Thoracic aorta (tissue), 2 donors: ENCODE measurements at places on chromosomes 6 and 20.

DNA sequence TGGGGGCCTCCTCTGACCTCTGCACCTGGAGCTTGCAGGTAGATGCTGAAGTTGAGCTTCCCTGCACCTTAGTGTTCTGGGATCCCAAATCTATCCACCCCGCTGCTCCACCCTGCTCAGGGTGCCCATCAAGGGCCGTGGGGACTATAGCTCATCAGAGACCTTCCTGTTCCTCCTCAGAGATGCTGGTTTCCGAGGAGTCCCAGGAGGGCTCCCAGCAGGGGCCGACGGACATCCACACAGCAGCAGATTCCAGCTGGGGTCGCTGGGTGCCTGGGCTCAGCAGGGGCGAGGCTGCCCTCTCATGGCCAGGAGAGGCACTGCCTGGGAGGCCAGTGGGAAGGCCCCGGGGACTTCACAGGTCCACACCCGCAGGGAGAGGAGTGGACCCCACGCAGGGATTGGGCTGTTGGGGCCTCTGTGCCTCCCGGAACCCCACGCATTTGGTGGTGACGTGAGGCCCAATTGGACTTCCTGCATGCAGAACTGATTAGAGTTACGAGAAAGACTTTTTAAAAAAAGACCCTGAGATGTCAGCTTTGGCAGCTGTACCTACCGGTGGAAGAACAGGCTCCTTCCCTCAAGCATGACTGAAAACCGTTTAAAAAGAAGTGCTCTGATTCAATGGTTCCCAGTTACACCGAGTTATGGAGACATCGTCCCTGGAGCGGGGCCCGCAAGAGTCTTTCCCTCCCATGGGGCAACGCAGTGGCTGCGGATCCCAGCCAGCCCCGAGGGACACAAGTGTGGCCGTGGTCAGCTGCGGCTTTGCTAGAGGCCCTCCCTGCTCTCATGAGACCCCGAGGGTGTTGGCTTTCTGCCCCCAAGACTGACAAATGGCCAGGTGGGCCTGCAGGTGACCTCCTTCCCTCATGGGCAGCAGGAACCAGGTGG, 25.3 kb upstream of the SLCO4A1 start:
- DNase-seq, result no peak

GRCh38 chr20:45629496-45630100, at the start of gene WFDC10A:
Gene WFDC10A (plus strand): TSS chr20:45629739. CDS start chr20:45629814, 75 bp downstream.
- no peak for DNase-seq

- DNase-seq, result no peak
These were observed 27.7 kb downstream of the HAO1 start for GRCh38 chr20:7912551-7912950.

GRCh38 chr6:110537208-110538123, 61.1 kb upstream of the SLC22A16 start:
- no peak for DNase-seq

DNA sequence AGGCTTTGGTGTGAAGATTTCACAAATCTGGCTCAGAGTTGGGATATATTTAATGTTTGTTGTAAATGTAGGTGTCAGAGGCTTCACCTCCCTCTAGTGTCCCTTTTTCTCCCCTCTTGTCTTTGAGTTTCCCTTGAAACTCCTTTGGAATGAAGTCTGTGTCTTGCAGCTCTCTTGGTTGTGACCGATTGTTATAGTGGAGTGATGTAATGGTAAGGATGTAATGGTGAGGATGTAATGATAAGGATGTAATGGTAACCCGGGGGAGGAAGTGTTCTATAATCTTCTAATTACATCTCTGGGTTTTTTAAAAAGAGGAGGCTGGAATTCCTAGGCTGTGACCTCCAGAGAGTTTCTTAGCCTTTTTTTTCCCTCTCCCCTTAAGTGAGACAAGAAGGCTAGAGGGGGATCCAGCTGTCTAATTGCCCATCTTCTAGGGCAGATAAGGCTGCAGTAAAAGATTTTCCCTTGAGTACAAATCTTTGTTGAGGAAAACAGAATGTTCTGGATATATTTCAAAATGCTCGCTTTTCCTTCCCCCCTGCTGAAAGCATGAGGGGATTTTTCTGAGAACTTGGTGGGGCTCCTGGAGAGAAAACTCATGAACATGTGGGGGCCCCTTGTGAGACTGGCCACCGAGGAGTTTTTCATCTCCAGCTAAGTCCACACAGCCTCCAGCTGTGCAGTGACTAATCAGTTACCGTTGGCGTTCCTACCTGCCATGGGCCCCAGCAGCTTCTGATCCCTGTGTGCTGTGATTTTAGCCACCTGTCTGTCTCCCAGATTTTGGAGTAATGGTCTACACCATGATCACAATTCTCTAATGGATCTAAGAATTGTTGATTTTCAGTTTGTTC, 156.7 kb upstream of the PMEPA1 start:
- no peak for DNase-seq

GRCh38 chr6:10099529-10100140, 315.2 kb downstream of the TFAP2A start:
- no peak for DNase-seq

GRCh38 chr6:139027620-139028182, 844 bp upstream of the ABRACL start:
- no peak for DNase-seq

DNA sequence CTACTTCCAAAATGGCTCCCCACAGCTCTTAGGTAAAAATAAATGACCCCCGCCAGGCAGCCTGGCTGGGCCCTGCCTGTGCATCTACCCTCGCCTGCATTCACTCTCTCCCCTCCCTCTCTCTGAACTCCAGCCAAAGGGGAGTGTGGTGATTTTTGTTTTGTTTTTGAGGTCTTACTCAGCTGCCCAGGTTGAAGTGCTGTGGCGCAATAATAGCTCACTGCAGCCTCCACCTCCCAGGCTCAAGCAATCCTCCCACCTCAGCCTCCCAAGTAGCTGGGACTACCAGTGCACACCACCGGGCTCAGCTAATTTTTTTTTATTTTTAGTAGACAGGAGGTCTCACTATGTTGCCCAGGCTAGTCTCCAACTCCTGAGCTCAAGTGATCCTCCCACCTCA, 15.8 kb downstream of the NFATC2 start:
- no peak for DNase-seq

DNA sequence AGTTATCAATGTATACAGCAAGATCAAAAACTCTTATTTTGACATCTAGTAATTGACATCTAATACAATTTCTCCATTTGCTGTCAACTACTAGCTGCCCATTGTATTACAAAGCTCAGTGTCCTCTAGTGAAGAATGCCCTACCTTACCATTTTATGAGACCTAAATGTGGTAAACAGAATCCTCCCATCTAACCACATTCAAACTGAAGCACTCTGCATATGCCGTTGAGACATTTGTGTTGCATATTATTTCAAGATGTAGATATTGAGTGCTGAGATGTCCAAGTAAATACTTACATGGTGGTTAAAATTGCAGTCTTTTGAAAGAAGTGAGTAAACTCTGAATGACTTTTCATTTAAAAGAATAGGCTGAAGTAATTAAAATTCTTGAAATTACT, 597 bp upstream of the GLYATL3 start:
- no peak for DNase-seq

DNA sequence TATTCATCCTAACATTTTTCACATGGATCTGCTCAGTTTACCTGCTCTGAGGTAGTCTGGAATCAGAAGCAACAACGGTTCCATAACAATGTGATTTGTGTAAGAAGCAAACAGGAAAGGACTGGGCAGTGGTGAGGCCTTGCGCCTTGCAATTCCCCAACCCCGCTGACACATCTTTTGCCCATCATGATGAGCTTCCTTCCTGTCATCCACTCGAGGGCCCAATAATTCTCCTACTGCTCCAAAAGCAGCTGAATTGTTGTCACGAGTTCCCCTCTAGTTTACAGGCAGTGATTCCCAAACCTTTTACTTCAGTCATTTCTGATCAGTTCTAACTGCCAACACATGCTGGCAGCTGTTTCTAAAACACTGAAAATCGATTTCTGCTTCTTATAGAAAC, 22.9 kb downstream of the STX7 start:
- DNase-seq, result no peak

DNA sequence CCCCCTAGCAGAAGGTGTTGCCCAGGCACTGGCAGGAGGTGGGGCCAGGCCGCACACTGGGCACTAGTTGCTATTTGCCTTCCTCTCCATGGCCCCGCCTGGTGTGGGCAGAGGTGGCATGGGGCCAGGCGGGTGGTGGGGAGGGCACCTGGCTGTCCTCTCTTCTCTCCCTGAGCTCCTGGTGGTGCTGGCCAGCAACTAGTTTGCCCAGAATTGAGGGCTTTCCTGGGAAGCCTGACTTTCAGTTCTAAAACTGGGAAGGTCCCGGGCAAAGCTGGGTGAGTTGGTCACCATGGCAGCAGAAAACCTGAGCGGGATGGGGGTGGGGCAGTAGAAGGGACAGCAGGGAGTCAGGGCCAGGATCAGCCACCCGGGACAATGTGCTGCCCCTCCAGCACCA, 48.2 kb downstream of the RBM38 start:
- DNase-seq, result no peak

GRCh38 chr20:44536175-44536574, 14.3 kb upstream of the SERINC3 start:
- no peak for DNase-seq

- DNase-seq, result no peak
These were observed 30.9 kb downstream of the TMEM200A start for GRCh38 chr6:130396722-130397121.

- no peak for DNase-seq
These were observed 203.1 kb downstream of the ASCC3 start for GRCh38 chr6:100678027-100678426.

DNA sequence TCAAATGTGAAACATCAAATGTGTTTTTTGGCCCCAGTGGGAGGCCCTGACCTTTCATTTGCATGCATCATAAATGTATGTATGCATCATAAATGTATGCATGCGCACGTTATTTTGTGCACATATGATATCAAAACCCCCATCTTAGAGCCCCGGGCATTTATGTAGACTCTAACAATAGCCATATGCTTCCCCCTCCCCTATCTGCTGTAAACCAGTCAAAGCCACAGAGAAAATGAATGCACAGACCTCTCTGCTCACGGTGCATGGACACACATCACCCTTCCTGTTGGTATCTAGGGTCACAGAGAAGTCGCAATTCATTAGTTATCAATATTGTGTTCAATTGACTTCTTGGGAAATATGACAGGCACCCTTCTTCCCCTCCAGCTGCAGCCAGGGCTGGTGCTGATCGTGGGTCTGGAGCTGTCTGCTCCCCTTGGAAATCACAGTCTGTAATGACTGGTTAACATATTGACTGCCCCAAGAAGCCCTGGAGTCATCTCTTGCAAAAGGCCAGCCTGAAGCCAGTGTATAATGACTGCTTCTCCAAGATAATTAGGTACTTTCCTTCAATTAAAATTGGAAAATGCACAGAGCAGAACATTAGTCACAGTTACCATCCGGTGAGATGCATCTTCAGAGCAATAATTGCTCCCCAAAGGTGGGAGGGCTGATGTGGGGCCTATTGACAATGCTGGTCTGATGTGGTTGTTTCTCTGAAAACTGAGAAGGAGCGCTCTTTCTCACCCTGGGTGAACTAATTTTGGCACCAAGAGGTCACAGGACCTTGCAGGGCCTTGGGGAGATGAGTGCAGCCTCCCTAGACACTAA, 532.2 kb downstream of the CDH26 start:
- no peak for DNase-seq

- DNase-seq, result no peak
These were observed 153.6 kb downstream of the CD83 start for GRCh38 chr6:14270925-14271788.

- DNase-seq, result no peak
These were observed 332.7 kb downstream of the CENPW start for GRCh38 chr6:126672649-126673048.

DNA sequence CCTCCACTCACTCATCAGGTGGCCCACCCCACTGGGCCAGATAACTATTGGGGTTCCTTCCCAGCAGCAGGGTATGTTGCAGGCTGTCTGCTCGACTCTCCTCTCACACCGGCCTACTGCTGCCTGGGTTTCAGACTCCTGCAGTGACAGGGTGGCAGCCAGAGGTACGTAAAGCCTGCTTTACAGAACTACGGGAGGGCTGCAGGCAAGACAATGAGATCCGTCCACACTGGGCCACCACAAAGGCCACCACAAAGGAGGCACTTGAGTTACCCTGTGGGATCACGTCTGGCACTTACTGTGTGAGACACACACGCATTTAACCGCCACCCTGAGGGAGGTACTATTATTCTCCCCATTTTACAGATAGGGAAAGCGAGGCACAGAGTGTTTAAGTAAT, 78.5 kb downstream of the NFATC2 start:
- DNase-seq, result no peak

DNA sequence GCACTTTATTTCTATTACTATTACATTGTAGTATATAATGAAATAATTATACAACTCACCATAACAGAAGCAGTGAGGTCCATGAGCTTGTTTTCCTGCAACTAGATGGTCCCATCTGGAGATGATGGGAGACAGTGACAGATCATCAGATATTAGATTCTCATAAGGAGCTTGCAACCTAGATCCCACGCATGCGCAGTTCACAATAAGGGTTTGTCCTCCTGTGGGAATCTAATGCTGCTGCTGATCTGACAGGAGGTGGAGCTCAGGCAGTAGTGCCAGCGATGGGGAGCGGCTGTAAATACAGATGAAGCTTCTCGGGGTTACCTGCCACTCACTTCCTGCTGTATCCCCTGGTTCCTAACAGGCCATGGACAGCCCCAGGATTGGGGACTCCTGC, 139.5 kb upstream of the TCF21 start:
- DNase-seq, result no peak

- peak; percentile 39 for DNase-seq
These were observed 1.4 kb upstream of the TRIM39 start for GRCh38 chr6:30325150-30325872.

GRCh38 chr20:31894980-31895675, 24.7 kb downstream of the TTLL9 start:
- DNase-seq, result peak; percentile 45

- no peak for DNase-seq
These were observed 47.0 kb downstream of the BCAS1 start for GRCh38 chr20:54023406-54023805.

- DNase-seq, result no peak
These were observed 426.6 kb upstream of the PLCB4 start for GRCh38 chr20:8642247-8642646.

DNA sequence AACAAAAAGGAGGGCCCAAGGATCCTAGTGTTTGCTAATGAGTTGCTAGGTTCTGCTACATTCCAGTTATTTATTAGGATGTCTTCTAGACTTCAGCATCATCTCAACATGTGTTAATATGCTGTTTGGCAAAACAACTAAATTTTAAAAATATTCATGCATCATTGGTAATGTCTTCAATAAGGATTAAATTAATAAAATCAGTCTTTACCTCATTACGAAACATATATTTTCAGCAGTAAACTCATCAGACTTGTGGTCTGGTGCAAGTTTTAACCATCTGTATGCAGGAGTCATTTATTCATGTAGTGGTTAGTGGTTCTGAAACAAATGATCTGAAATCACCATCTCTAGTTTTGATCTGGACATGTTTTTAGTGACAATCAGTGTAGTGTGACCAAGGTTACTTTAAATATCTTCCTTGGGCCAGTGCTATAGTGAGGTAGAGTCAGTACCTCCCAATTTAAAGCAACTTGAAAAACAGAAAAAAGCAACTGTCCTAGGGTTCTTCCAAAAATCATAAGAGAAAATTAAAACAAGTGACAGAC, 85.0 kb upstream of the KCNK16 start:
- DNase-seq, result no peak

GRCh38 chr6:136083540-136083939, 166.6 kb downstream of the MTFR2 start:
- DNase-seq, result no peak
